ENCODE measurements at places on chromosomes 6 and 20.

- peak; percentile 67 for DNase-seq
These were observed 4.1 kb upstream of the NOL4L start for GRCh38 chr20:32589256-32589655.

DNA sequence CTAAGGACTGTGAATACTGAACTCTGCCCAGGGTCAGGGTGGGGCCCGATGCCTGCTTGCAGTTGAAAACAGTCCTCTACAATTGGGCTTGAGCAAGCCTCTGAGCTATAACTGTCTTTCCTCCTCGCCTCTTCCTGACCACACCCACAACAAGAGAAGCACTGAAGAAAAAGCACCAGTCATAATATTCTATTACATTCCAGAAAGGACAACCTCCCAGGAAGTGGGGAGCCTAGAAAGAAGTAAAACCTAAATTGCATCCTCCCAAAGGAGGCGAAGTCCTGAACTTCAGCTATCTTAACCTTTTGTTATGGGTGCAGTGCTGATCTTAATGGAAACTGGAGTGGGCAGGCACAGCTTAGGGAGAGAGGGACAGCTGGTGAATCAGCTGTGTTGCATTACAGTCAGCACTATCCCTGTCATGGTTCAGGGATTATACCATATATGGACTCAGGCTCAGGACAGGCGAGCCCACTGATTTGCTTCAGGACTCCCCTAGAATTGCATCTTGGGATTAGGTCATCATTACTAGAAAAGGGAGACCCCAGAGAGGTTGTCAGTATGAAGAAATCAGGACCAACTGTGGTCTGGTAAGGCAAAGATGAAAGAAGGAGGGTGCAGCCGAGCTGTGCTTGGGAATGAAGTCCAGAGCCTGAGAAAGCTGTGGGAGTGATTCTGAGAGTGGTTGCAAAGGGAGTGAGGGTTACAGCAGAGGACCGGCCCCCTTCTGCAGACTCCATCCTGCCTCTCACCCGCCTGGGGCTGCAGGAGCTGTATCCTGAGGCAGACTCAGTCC, 18.3 kb upstream of the TRAM2 start:
- peak; percentile 90 for DNase-seq

DNA sequence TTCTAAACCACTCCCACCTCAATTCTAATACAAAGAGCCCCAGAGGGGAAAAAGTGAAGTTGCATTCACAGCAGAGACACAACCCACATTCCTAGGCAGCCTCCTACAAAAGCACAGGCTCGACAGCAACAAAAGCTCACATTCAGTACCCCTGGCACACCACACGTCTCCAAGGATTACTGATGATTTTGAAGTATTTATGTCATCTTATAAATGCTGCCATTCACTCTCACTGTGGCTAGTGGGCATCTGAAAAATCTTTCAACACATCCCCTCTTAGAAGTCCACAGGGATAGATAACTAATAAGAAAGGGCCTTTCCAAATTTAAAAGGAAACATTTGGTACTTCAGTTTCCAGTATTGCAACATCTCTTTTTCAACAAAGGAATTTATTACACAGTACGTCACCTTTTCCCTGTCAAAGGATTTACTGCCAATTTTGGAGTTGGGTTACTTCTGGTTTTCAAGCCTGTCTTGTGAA, 146.7 kb downstream of the TASP1 start:
- peak; percentile 54 for DNase-seq

DNA sequence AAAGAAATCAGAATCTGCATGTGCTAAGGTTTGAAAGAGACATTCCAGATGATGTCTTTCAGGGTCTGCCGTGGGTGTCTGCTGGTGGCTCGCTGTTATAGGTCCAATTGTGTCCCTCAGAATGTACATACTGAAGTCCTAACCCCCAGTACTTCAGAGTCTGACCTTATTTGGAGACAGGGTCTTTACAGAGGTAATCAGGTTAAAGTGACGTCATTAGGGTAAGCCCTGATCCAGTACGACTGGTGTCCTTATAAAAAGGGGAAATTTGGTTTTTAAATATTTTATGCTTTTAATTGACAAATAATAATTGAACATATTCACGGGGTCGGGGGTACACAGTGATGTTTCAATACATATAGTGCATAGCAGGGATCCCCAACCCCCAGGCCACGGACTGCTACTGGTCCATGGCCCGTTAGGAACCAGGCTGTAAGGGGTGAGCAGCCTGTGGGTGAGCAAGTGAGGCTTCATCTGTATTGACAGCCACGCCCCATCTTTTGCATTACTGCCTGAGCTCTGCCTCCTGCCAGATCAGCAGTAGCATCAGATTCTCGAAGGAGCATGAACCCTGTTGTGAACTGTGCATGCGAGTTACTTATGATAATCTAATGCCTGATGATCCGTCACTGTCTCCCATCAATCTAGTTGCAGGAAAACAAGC, 33.2 kb upstream of the SLC22A23 start:
- DNase-seq, result no peak

GRCh38 chr6:3291346-3291745, 32.6 kb downstream of the PSMG4 start:
- no peak for DNase-seq

DNA sequence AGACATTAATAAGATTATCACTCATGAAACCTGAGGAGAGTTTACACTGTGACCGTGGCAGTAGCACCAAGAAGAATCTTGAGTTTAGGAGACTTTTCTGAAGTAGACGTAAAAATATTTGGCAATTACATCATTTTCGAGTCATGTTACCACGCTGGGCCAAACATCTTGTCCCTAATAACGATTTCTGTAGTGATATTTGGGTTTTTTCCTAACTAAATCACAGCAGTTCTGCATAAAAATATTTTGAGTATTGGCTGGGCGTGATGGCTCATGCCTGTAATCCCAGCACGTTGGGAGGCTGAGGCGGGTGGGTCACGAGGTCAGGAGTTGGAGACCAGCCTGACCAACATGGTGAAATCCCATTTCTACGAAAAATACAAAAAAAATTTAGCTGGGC, 262.4 kb downstream of the PHF3 start:
- no peak for DNase-seq

- DNase-seq, result peak; percentile 98
These were observed 88.9 kb upstream of the NT5E start for GRCh38 chr6:85360794-85361642.

DNA sequence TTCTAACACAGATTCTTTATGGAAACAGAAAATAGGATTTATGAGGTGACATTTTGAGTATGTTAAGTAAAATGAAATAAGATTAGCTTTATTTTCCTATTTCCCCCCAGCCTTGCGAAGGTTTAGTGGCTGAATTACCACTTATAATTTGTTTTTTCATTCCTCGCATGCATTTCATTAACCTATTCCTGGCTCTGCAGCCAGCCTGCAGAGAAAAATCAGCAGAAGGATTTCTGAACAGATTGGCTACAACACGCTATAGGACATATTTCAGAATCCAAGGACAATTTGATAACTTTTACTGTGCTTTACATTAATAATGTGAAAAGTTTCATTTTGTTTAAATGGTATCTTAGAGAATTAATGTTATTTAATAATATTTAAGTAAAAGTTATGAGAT, 162.4 kb upstream of the MMS22L start:
- DNase-seq, result no peak

DNA sequence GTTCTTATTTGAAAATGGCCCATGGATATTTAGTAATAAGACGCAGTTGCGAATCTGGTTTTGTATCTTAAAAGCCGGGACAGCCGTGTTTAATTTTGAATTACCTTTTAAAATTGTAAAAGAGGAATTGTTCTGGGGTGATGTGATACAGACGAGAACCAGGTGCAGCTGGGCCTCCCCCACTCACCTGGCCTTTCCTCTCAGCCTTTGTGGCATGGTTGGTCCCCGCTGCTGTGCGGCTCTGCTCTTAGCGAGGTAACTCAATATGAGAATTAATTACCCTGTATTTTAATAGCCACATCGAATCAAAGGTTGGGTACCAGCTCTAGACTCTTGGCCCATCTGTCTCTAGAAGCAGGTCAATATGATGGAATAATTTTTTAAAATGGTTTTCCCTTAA, 56.5 kb upstream of the DACT2 start:
- DNase-seq, result no peak

DNA sequence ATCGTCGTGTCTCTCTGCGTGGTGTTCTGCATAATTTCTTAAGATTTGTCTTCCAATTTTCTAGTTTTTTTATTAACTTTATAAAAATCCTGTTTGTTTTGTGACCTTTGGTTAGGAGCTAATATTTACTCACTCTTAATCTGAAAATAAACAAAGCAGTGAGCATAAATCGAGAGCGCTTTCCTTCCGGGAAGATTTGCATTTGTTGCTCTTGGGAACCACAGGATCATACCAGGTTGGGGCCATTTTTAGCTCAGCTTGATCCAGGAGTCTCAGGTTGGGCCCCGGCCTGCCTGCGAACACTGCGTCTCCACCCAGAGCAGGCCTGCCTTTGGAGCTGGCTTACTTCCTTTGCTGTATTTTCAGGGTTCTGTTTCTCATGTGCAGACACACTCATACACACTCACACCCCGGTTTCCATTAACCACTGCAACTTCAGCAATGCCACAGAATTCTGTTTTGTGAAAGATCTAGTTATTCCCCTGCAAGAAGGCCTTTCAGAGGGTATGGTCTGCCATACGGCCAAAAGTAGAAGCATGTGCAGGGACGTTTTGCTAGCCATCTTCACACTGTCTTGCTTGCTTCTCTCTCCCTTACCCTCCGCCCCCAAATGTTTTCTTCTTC, 17.3 kb downstream of the BPHL start:
- no peak for DNase-seq

All from EL (cell line).